Stimulated activated CD4-positive, alpha-beta T cell treated with anti-CD3 and anti-CD28 coated beads, Interleukin-1b, Interleukin-23, amount 100 ng/mL, for 24 hours (primary cell): ENCODE measurements at places on chromosomes 6 and 20.

- no peak for DNase-seq
Observed at GRCh38 chr6:35370124-35370741, 27.9 kb downstream of the PPARD start.

- no peak for DNase-seq
Observed at GRCh38 chr6:121694389-121694788, 258.9 kb downstream of the GJA1 start.

DNA sequence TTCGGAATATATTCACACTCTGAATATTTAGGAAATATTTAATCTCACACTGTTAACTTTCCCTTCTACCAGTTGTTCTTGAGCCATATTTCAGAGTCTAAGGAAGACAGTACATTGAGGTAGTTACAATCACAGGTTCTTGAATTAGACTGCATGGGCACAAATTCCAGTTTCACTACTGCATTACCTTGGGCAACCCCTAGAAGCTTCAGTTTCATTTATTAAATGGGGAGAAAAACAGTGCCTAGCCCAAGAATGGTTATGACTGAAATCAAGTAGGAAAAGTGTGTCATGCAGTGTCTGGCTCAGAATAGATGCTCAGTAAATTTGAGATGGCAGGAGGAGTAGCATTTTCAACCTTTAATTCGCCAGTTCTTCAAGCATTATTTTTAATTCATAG, 124.5 kb upstream of the SAMD5 start:
- no peak for DNase-seq

GRCh38 chr6:41519745-41520699, 26.2 kb upstream of the FOXP4 start:
- DNase-seq: no peak

DNA sequence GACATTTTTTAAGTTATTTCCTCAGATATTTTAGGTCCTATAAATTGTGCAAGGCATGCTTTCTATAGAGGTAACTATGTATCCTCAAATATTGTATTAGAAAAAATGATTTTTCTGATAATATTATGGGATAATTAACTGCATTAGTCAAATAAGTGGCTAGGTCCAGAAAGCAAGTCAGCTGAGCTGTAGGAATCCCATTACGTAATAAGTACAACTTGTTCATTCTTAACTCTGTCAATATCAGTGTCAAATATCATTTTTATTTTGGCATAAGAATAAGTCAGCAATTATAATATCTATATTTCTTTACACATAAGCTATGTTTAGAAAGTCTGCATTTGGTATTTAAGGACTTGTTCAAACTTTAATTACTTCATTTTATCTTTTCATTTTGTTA, 830.9 kb upstream of the GJE1 start:
- no peak for DNase-seq

- no peak for DNase-seq
Observed at GRCh38 chr6:147310521-147310920, 106.3 kb downstream of the STXBP5 start.

DNA sequence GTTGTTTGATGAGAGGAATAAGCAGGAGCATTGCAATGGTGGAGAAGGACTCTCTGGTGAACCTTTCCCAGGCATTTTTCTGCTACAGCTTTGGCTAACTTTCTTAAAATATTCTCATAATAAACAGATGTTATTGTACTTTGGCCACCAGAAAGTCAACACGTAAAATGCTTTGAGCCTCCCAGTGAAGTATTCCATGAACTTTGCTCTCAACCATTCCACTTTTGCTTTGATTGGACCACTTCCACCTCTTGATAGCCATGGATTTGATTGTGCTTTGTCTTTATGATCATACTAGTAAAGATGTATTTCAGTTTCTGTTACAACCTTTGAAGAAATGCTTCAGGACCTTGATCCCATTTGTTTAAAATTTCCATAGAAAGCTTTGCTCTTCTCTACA, 241.1 kb downstream of the TENT5A start:
- no peak for DNase-seq

GRCh38 chr6:168121303-168121665, 42.3 kb upstream of the FRMD1 start:
- DNase-seq: no peak

- DNase-seq: no peak
Observed at GRCh38 chr6:155155787-155156447, 107.9 kb upstream of the CLDN20 start.

GRCh38 chr20:44610313-44610962, 28.1 kb downstream of the PKIG start:
- no peak for DNase-seq

- no peak for DNase-seq
Observed at GRCh38 chr6:135440087-135440792, 57.3 kb downstream of the AHI1 start.

DNA sequence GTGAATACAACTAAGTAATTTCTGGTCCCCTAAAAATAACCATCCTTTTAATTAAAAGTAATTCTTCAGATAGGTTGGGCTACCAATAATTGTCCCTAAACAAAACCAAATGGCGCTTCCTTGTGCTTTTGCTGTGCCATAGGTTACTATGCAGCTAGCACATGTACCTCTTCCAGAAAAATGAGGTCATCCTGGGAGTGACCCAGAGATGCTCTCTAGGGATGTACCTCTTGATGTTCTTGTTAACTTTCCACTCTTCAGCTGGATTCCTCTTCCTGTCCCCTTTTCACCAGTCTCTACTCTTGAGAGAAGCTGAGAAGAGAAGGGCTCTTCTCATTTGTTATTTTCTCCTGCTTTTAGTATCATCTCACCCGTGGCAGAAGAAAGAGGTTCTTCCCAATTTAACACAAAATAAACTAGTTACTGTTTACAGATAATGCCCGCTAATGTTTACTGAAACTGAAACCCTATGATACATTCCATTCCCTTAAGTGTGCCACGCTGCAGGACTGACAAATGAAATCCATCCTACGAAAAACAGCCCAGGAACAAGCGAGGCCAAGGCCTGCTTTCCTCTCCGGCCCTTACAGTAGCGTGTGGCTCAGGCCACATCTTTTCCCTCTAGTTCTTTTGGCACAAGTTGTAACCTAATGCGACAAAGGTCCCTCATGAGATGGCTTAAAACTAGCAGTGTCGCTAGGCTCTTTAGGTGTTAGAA, 24.2 kb downstream of the MRS2 start:
- no peak for DNase-seq

DNA sequence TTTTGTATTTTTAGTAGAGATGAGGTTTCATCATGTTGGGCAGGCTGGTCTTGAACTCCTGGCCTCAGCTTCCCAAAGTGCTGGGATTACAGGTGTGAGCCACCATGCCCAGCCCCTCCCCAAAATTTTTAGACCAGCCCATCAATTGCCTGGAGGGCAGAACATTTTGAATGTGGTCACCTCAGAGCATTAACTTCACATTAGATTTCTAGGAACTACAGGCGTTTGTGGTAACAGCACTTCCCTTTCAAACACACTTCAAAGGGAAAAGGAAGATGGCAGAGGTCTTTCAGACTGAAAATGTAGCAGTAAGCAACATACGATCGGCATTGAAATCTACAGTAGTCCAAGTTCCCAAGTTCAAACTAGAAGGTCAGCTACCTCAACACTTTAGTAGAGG, 12.3 kb upstream of the SLA2 start:
- DNase-seq: no peak

- DNase-seq: no peak
Observed at GRCh38 chr6:90351696-90352095, 55.1 kb upstream of the BACH2 start.

DNA sequence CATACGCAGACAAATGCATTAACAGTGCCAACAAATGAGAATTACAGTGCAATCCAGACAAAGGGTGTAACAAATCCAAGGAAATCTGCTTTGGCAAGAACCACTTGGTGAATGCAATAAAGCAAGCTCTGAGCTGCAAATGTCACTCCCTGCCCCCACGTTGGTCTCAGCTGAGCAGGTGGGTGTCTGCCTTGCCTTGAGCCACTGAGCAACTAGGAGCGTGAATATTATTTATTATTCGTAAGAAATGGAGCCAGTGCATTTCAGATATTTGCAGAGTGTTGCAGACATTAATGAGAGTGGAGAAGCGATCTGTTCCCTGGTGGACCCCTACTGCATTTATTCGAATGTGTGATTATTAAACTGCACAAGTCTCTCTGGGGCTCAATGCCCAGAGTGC, 36.6 kb upstream of the F13A1 start:
- DNase-seq: no peak

- DNase-seq: no peak
Observed at GRCh38 chr6:163507965-163508364, 93.4 kb downstream of the QKI start.

DNA sequence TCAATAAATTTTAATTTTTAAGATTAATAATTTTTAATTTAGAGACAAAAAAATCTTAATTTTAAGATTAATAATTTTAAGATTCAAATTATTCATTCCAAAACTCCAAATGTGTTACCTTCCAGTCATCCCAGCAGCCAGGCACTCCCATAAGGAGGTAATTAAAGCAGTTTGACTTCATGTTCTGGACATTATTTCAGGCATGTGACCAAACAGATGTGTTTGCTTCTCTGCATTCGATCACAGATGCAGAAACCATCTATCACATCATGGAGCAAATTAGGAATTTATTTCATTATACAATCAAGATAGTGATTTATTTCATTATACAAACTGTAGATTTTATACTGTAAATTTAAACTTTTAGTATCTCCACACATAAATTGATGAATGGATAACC, 150.3 kb downstream of the AKAP7 start:
- no peak for DNase-seq

GRCh38 chr20:17571153-17571527, 1.3 kb downstream of the DSTN start:
- no peak for DNase-seq

DNA sequence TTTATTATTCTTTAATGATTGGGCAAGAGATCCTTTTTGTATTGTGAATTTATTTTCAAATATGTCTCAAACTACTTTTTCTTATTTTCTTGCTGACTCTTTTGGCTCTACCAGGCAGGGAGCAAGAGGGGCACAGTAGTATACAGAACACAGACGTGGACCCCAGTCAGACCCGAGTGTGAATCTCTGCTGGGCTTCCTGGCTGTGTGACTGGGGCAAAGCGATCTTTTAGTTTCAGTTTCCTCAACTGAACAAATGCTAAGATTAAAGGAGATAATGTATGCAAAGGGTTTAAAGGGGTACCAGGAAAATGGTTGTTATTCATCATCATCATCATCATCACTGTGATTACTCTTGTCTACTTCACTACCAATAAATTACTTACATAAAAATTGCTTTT, 317.5 kb downstream of the HIVEP2 start:
- DNase-seq: no peak

- no peak for DNase-seq
Observed at GRCh38 chr6:131368198-131368911, 204.7 kb upstream of the ARG1 start.

- DNase-seq: no peak
Observed at GRCh38 chr20:18316166-18316565, 27.8 kb downstream of the ZNF133 start.

GRCh38 chr20:47139934-47140535, 216.5 kb downstream of the ZMYND8 start:
- DNase-seq: no peak

DNA sequence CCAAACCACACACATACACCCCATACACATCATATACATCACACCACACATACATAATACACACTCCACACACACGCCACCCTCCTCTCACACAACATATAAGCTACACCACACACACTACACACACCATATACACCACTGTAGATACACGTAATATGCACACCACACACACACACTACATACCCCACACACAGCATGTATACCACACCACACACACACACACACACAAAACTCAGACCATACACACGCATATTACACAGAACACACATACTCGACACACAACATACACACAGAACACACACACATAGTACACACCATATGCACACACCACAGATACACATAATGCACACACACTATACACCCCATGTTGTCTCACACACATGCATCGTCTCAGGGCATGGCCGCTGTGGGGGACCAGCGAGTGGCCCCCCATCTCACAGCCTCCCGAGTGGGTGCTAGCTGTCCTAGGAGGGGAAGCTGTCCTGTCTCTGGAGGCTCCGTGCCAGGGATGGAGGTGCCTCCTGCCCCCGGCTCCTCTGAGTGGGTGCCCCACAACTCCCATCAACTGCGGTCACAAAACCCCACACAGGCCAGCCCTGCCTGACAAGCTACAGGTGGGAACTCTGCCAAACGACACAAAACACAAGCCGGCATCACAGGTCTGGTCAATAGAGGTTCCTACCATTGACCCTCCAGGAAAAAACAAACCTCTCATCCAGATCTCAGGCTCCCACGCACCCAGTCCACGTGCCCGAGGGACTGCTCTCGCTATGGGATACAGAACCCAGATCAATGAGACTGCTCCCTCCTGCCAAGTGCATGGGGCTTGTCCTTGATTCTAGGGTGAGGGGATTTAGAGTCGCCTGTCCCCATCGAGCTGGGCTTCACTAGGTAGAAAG, 49.1 kb downstream of the DACT2 start:
- no peak for DNase-seq

DNA sequence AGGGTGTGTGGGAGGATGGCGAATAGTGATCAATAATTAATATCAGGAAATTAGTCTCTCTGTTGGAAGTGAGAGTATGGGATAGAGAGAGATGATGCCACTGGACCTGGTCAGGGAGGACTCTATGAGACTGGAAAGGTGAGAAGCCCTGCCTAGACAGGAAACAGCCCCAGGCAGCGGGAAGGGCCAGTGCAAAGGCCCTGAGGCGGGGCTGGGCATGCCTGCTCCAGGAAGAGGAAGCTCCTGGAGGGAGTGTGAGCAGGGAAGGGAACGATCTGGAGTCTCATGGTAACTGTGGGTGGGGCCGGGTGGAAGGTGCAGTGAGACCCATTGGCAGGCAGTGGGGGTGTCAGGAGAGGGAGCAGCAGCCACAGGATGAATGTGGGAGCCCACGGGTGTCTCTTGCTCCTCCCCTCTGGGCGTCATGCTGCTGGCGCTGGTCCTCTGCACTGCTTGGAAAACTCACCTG, 1.8 kb upstream of the CST3 start:
- DNase-seq: no peak

- no peak for DNase-seq
Observed at GRCh38 chr6:130447374-130447773, 81.6 kb downstream of the TMEM200A start.

DNA sequence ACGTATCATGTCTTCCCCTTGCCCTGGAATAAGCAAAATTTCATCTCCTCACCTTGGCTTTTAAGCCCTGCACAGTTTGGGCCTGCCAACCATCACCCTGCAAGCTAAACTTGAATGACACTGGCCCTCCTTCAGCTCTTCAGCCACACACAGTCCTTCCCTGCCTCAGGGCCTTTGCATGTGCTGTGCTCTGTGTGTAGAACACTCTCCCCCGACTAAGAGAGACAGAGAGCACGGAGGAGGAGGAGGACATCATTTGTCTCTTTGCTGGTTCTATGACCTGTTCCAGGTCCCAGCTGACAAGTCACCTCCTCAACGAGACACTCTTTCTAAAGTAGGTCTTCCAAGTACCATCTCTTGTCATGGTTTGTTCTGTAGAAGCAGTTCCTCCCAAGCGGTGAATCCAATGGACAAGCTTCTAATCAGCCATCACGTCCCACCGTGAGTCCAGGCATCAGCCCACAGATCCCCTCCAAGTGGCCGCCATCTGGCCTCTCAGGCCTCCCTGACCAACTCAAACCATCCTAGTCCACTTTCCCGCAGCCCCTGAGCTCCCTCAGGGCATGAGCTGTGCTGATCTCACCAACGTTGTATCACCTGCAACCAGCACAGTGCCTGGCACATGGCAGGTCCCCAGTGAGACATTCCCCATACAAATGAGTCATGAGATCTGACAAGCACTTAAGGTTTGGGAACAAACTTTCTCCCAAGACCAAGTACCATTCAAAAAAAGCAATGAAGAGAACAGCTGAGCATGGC, 30.5 kb downstream of the NFATC2 start:
- no peak for DNase-seq

GRCh38 chr20:16284385-16285100, 288.7 kb downstream of the KIF16B start:
- DNase-seq: no peak
